ENCODE measurements at places on chromosomes 7 and 10.
A peak's percentile ranks its signal among the peaks of the same experiment; 100 is the strongest.

- no peak for DNase-seq
These were observed 20.0 kb downstream of the ARHGAP21 start for GRCh38 chr10:24703700-24704099.

GRCh38 chr10:95237376-95238170, 43.5 kb downstream of the ACSM6 start:
- DNase-seq: no peak

- no peak for DNase-seq
These were observed 3.8 kb downstream of the MCM10 start for GRCh38 chr10:13165177-13165576.

- DNase-seq: no peak
These were observed 21.6 kb upstream of the WASL start for GRCh38 chr7:123770378-123770777.

- no peak for DNase-seq
These were observed 17.8 kb downstream of the VWC2 start for GRCh38 chr7:49791088-49791741.

- DNase-seq: no peak
These were observed 19.8 kb downstream of the ZNF467 start for GRCh38 chr7:149753375-149754233.

- no peak for DNase-seq
These were observed 364.6 kb downstream of the PAXIP1 start for GRCh38 chr7:154638286-154638685.

GRCh38 chr7:41584746-41585145, 118.1 kb downstream of the INHBA start:
- DNase-seq: no peak

DNA sequence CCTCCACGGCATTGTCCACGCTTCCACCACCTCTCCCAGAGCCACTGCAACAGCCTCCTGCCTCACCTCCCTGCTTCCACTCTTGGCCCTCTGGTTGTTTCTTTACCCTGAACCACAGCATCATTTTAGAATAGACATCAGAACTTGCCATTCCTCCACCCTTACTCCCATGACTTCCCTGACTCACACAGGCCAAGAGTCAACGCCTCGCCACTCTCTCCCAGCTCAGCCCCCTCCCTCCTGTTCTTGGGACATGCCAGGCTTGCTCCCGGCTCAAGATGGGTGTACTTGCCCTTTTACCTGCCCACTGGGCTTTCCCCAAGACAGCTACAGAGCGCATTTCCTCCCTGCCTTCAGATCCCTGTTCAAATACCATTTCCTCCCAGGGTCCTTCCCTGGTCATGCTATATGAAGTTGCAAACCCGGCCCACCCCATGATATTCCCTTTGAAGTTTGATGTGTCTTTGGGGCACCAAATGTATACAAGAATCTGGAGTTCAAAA, 429.1 kb downstream of the RPS24 start:
- DNase-seq: no peak

DNA sequence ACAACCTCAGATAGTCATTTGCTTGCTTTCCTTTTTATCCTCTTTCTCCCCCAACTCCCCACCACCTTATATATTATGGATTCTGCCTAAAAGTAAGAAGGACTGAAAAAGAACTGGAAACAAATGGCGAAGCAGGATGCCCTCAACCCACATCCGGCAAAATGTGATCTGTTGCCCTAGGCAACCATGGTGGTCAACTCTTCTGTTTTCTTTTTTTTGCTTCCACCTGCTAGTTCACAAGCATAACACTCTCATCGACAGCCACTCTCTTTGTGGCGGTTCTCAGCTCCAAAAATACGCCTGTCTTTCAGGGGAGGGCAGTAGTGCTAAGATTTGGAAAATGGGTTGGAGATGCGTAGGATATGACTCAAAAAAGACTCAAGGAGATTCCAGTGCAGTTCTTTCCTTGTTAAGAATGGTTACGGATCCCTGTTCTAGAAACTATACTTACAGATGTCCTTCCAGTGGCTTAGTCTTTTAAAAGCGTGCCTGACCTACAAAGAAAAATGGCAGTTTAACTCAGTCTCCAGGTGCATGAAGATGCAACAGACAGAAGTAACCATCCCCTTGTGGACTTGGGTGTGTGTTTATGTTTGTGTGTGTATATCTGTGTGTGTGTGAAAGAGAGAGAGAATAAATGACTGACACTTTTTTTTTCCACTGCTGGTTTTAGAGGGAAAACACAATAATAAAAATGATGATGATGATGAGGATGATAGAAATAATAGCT, 10.7 kb downstream of the APBB1IP start:
- DNase-seq: peak; percentile 47

DNA sequence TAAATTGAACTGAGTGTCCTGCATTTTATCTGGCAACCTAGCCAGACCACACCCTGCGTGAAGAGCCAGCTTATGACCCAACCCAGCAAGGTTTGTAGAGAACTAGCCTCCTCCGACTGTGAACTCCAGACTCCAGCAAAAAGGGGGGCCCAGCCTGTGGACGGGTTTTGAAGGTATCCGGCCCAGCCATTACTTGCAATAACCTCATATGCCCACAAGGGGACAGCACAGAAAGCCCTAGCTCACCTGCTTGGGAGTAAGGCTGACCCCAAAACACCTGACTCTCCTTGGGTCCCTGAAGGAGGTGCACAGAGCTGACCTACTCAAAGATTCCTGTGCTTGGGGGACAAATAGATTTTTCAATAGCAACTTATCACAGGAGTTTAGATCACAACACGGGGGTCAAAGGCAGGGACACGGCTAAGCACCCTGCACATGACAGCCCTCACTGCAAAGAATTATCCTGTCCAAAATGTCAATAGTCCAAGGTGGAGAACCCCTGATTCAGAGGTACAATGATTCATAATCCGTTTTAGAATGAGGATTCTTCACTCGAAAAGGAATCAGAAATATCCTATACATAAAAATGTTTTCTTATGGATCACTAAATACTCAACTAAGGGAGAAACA, 4.6 kb downstream of the TRPV6 start:
- DNase-seq: no peak

GRCh38 chr7:108294595-108294994, 161.6 kb downstream of the NRCAM start:
- DNase-seq: no peak

GRCh38 chr10:121449482-121449924, 148.7 kb downstream of the FGFR2 start:
- DNase-seq: no peak

GRCh38 chr10:13892001-13892491, 305.3 kb downstream of the PRPF18 start:
- no peak for DNase-seq

GRCh38 chr10:3763852-3764625, 21.0 kb downstream of the KLF6 start:
- DNase-seq: no peak

GRCh38 chr10:101355072-101355706, 1.2 kb downstream of the BTRC start:
- DNase-seq: no peak

DNA sequence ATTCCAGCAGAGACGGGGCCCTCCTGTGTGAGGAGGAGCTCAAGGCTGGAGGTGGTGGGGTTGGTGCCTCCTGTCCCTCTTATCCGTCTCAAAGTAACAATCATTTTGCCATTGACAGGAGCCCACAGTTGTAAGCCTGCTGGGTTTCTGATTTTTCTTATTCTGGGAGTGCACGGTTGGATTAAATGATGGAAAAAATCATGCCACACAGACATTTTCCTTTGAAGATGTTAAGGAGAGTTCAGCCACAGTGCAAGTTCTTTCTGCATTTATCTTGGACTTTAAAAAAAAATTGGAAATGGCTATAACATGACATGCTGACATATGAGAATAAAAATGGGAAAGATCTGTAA, 8.4 kb upstream of the LYZL1 start:
- no peak for DNase-seq

GRCh38 chr7:105742787-105743186, 133.6 kb downstream of the ATXN7L1 start:
- DNase-seq: no peak

DNA sequence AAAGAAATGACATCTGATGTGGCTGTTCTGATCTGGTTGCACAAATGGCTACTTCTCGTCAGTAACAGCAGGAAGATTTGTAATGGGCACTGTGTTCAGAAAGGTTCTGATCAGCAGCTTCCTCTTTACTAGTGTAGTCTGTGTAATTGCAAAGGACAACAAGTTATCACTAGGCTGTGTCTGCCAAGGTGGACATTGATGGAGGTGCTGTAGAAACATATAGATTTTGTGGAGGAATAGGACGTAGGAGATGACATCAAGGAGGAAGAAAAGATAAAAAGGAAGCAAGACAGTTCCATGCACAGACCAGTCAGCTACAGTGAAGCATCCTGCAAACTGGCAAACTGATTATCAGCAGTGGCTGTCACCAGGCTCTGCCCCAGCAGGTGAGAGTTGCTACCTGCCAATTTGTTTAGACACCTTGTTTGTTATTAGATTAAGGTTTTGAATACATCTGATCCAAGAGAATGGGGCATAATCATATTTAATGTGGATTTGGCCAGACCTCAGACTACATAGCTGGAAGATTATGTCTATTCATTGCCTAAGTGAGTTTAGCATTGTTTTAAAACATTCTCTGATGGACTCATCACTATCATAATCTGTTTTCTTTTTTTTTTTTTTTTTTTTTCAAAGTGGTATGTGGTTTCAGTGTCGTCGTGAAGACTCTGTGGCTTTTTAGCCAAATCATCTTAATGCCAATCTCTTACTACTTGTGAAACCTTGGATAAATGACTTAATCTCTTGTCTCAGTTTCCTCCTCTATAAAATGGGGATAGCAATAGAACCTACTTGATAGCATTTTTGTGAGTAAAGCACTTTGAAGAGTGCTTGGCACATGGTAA, 417.9 kb upstream of the LRGUK start:
- no peak for DNase-seq

DNA sequence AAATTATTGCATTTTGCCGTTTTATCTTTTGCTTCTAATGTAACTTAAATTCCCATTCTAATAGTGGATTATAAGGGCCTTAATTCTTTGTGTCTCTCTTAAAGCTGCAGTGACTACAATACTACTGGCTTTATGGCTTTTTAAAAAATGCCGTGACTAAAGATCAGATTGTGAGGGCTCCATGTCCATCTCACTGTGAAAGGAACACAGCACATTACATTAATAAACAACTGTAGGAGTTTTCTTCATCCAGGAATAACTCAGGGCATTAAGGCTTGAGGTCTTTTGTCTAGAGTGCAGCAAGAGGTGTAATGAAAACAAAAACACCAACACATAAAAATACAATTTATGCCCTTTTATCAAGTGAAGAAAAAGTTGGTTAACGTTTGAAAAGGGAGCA, 205.3 kb downstream of the SKAP2 start:
- DNase-seq: no peak

GRCh38 chr10:93478873-93479272, 3.3 kb downstream of the MYOF start:
- DNase-seq: no peak

DNA sequence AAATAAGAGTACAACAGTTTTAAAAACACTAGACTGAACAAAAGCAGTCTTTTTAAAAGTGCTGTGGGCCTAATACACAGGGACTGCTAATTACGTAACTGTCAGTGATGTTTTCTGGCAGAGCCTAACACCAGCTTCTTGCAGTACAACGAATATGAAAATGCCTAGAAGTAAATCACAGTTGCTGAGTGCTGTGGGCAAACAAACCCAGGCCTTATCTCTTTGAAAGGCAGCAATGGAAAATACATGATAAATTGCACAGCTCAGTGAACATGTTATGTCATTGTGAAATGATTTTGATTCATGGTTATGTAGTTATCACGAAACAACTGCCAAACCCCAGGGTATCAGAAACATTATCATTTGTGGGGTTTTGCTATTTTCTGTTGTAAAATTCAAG, 428.4 kb downstream of the GFRA1 start:
- DNase-seq: no peak
